Uterus (tissue), 4 donors: ENCODE measurements at places on chromosomes 7 and 10. TPM values are rescaled to one million over a fixed set of nuclear protein-coding genes. Genes with fewer than 3 reads are reported as not detected.

The SPDYE1 gene
- not detected for total RNA-seq

The TMEM140 gene
- total RNA-seq: 5.9 TPM

The MDH2 gene
- total RNA-seq: 24.3 TPM

The DIP2C gene
- total RNA-seq: 10.5 TPM

The PLEKHS1 gene
- total RNA-seq: not detected

The OPN4 gene
- total RNA-seq: not detected

The CALD1 gene
- 1,046 TPM for total RNA-seq

The PDK4 gene
- total RNA-seq: 133 TPM

The SPDYE2 gene
- not detected for total RNA-seq

The LBX1 gene
- total RNA-seq: not detected

The MAT1A gene
- not detected for total RNA-seq

The ZNF282 gene
- 36.4 TPM for total RNA-seq

The HPS6 gene
- total RNA-seq: 17.0 TPM
